Melanocyte of skin (primary cell): ENCODE measurements at places on chromosomes 16 and 17. TPM values are rescaled to one million over a fixed set of nuclear protein-coding genes. Genes with fewer than 3 reads are reported as not detected.

The KRTAP9-8 gene
- total RNA-seq, result not detected in 2 replicates

The P2RX1 gene
- total RNA-seq, result not detected in 2 replicates

The PRSS27 gene
- total RNA-seq, result 0.62 and 1.00 TPM in 2 replicates

The DNASE1L2 gene
- total RNA-seq, result 0.69 and 0.73 TPM in 2 replicates

The PPL gene
- total RNA-seq, result 0.31 and 0.33 TPM in 2 replicates

The ASPA gene
- 17.8 and 26.8 TPM in 2 replicates for total RNA-seq

The SP6 gene
- total RNA-seq, result under 0.01 TPM in 1 of 2 replicates, not detected in the other

The ASIC2 gene
- total RNA-seq, result not detected in 2 replicates

The SLC12A3 gene
- total RNA-seq, result not detected in 2 replicates

The CCL7 gene
- total RNA-seq, result not detected in 2 replicates

The KIF2B gene
- total RNA-seq, result not detected in 2 replicates

The UBE2G1 gene
- total RNA-seq, result 37.2 and 43.6 TPM in 2 replicates

The ENPP7 gene
- not detected in 2 replicates for total RNA-seq

The NUPR1 gene
- 2.8 and 5.8 TPM in 2 replicates for total RNA-seq

The C16orf92 gene
- total RNA-seq, result not detected in 2 replicates

The NPIPA2 gene
- 2.2 TPM in 1 of 2 replicates, not detected in the other for total RNA-seq

The TBC1D3L gene
- total RNA-seq, result 2.2 and 3.8 TPM in 2 replicates

The ERI2 gene
- 27.6 and 29.3 TPM in 2 replicates for total RNA-seq

The CACNG1 gene
- not detected in 2 replicates for total RNA-seq

The RBFOX1 gene
- 0.36 TPM in 1 of 2 replicates, not detected in the other for total RNA-seq

The ALOX15B gene
- total RNA-seq, result under 0.01 and 0.15 TPM in 2 replicates

The ADAM11 gene
- total RNA-seq, result 0.73 and 2.1 TPM in 2 replicates

The TMEM204 gene
- total RNA-seq, result 1.7 and 6.5 TPM in 2 replicates

The TSPOAP1 gene
- 1.8 and 2.8 TPM in 2 replicates for total RNA-seq

The RPH3AL gene
- total RNA-seq, result 0.36 and 1.4 TPM in 2 replicates

The RUNDC1 gene
- total RNA-seq, result 8.0 and 10.6 TPM in 2 replicates

The SMURF2 gene
- 19.6 and 20.2 TPM in 2 replicates for total RNA-seq

The TBC1D3C gene
- total RNA-seq, result 0.36 TPM in 1 of 2 replicates, not detected in the other

The SLC22A31 gene
- total RNA-seq, result not detected in 2 replicates

The PLLP gene
- 0.31 and 1.00 TPM in 2 replicates for total RNA-seq

The TBC1D28 gene
- total RNA-seq, result 0.73 TPM in 1 of 2 replicates, not detected in the other

The NHLRC4 gene
- total RNA-seq, result 1.1 and 2.0 TPM in 2 replicates

The CRYM gene
- total RNA-seq, result 0.73 and 1.4 TPM in 2 replicates

The KRT222 gene
- total RNA-seq, result 0.77 TPM in 1 of 2 replicates, not detected in the other

The KIF18B gene
- 10.8 and 13.3 TPM in 2 replicates for total RNA-seq

The SCGB1C2 gene
- not detected in 2 replicates for total RNA-seq

The NPIPA3 gene
- 2.2 TPM in 1 of 2 replicates, not detected in the other for total RNA-seq

The IL17C gene
- not detected in 2 replicates for total RNA-seq

The PMP22 gene
- total RNA-seq, result 169 and 280 TPM in 2 replicates

The SNAI3 gene
- total RNA-seq, result under 0.01 TPM in 1 of 2 replicates, not detected in the other

The PHOSPHO1 gene
- 0.34 TPM in 1 of 2 replicates, not detected in the other for total RNA-seq
